ENCODE measurements at places on chromosomes 2 and 18.

DNA sequence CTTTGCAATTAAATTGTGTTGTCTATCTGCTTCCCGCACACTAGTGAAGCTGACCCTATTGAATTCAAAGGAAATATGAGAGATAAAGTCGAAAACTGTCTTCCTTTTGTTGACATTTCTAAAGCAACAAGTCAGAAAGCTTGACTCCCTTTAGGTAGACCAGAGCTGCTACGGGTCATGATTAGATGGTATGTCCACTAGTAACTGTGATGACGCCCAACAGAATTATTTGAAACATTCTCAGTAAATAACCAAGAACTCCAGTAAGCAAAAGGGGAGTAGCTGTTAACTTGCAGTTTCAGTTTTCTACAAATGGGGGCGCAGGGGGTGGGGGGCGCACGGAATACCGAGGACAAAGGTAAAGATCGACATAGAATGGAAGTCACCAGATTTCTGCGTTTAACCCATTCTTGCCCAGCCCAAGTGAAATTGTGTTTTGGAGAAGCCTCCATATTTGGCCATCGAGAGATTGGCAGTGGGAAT is 56.4 kb downstream of the CRIM1 start:
- no peak for DNase-seq

DNA sequence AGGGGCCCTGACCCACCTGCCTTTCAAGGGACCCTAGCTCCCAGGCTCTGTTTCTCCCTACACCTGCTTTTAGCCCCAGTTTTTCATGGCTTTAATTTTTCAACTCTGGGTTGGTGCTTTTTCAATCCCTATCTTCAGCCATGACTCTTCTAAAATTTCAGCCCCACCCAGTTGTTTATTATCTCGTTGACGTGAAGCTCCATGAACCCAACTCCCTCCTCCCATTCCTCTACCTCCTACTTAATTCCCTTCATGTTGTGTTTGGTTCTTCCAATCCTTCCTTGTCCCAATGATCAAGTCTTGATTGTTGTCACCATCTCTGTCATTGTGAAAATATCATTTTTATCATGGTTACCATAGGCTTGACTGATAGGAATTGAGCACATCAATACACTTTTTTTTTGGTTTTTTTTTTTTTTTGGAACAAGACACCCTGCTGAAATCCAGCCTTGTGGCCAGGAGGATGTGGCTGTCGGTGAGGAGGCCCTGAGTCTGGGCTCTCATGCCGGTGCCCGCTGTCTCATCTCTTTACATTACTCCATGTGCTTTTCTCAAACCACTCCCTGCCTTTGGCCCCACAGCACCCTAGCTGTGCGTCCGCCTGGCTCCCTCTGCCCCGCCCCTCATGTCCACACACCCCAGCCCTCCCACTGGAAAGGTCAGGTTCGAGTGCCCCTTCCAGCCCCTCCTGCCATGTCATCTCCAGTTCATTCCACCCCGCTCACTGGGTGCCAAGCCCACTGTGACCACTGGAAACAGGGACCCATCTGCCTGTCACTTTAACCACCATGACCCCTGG is 39.3 kb downstream of the NAPG start:
- DNase-seq = no peak

- DNase-seq = no peak
Measured at GRCh38 chr2:175151791-175152190, 16.2 kb downstream of the ATF2 start.

- no peak for DNase-seq
Measured at GRCh38 chr2:10520926-10521325, 72.8 kb upstream of the ODC1 start.

DNA sequence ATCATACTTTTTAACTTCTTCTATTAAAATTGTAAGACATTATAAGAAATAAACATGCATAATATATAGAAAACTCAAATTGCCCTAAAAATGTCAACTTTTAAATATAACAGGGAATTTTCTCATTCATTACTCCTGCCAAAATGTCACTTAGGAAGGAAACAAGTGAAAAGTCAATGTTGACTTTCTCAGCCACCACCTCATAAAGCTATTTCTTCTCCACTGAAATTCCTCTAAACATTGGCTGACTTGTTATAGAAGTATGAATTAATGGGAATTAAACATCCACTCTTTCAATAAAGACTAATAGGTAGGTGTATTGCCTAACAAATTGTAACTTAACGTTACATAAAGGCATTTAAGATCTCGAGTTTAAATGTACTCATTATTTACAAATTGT is 499.7 kb upstream of the SYT4 start:
- DNase-seq = no peak

DNA sequence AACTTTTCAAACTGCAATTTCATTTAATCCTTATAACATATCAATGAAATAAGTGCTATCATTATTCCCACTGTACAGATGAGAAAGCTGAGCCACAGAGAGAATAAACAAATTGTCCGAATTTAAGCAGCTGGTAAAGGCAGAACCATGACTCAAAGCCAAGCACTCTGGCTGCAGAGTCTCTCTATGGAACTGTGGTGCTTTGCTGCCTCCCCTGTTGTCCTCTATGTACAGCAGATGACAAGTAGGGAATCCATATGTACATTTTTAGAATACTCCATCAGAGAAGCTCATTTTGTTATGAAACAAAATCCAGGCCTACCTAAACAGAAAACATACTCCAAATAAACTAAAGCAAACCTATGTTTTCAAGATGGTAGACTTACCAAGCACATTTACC is 45.1 kb downstream of the FARSB start:
- DNase-seq = no peak

GRCh38 chr2:33371304-33372090 is 105.0 kb upstream of the RASGRP3 start:
- DNase-seq = no peak

DNA sequence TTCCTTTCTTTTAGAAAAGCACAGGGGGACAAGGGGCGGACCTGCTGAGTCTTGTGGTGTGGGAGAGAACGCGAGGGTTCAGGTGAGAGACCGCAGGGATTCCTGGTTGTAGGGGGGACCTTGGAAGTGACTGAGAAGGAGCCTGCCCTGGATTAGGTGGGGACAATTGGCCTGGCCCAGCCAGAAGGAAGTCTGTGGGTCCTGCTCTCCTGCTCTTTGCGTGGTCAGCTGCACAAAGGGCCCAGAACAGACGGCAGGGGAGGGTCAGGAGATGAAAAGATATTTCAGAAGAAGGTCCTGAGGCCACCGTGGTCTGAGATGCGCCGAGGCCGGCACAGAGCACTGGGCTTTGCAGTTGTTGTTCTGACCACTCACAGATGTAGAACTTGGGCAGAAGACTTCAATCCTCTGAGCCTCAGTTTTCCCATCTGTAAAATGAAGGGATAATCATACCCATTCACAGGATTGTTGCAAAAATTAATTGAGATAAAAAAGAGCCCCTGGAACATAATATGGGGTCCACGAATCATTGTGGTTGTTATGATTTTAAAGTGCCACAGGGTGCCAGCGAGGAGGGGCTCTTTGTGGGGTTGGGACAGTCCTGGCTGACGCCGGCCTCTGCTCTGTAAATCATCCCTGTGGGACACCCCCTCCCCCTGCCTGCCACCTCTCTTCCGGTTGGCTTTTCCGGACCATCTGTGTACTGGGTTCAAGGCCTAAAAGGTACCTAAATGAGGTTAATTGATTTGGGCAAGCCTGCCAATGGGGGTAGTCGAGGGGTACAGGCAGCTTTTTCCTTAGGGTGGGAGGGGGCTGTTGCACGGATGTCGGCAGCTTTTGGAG is 1.8 kb downstream of the LPIN1 start:
- DNase-seq = no peak

DNA sequence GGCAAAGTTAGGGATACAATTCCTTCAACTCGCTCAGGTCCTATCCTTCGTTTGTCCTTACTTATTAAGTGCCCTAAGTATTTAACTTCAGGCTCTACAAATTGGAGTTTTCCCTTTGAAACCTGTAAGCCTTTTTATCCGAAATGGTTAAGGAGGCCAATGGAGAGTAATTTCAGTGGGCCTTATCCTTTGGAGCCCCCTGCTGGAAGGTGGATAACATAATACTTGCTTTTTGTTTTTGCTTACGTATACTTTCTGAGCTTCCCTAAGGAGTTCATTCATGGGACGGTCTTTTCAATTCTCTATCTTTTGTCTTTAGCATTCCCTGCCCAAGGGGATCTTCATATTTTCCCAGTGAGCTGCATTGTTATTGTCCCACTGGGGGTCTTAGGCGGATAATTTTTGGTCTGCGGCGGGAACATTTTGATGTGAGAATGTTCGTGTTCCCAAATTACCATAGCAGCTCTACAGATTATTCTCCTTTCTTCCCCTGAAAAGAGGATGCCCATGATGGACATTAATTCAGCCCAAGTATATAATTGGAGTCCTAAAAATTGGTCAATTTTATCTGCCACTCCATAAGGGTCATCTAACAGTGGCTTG is 34.4 kb upstream of the TRAPPC8 start:
- peak; percentile 27 for DNase-seq

DNA sequence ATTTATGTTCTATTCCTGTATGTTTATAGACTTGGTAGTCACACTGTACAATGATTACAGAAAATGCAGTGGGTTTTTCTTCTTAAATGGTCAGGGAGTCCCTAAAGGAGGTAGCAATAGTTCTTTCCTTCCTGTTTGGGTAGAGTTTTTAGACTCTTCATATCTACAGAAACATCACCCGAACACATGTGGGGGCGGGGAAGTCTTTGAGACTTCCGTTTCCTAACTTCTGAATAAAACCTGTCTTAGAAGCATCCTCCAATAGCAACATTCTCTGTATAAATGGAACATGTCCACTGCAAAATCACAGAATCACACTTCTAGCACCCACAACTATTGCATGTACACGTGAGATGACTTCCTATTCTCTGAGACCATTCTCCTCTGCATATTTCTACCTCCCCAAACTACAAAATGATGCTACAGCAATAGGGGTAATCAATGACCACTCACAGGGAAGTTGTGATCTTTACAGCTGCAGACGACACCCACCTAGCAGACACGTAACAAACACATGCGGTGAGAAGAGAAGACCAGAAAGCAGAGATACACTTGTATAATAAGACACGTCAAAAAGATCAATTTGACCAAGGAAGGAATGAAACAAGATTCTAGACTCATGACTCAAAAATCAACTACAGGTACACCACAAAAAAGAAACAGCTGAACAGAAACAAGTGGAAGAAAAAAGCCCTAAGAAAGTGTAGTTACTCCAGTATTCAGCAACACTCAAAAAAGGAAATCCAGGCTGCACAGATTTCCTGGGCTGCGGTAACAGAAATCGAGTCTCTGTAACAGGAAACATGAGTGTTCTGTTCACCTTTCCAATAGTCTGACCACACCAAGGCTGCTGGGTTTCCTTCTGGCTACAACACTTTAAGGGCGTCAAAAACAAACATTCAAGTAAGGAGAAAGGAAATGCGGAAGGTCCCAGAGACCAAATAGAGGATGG is 120.4 kb downstream of the ZNF516 start:
- DNase-seq = no peak

DNA sequence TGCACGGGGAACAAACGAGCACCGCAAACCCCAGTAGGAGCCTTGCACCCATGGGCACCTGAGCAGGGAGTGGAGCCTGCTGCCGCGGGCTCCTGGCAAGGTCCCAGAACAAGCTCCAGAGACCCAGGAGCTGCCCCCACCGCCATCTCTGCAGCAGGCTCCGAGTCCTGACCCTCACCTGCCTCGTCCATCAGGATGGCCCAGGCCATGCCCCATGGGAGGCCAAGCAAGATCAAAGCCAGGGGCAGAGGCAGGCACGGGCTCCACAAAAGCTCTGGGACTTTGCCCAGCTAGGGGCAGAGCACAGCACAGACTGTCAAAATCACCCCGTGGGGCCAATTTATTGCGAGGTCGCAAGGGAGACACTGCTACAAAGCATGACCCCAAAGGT is 43.6 kb downstream of the GPC1 start:
- no peak for DNase-seq

- no peak for DNase-seq
Measured at GRCh38 chr18:64244571-64244970, 95.7 kb upstream of the LINC00305 start.

GRCh38 chr2:239393941-239394340 is 6.9 kb downstream of the HDAC4 start:
- no peak for DNase-seq

All from AG04450 (cell line).